ENCODE measurements at places on chromosomes 12 and 14.

DNA sequence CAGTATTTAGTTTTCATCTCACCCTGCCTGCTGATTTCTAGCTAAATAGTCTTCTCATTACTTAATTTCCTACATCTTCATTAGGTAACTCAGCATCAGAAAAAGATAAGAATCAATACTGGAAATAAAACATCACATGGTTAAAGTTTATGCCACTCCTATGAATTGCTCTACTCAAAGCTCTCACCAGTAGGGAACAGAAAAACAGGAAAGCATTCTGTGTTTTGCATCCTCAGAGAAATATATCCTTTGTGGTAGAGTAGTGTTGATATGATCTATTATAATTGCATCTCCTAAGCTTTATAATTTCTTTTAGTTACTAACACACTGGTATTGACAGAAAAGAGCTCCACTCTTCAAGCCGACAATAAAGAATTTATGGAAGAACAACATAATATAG is 9.9 kb downstream of the CPNE8 start:
- no peak for DNase-seq

DNA sequence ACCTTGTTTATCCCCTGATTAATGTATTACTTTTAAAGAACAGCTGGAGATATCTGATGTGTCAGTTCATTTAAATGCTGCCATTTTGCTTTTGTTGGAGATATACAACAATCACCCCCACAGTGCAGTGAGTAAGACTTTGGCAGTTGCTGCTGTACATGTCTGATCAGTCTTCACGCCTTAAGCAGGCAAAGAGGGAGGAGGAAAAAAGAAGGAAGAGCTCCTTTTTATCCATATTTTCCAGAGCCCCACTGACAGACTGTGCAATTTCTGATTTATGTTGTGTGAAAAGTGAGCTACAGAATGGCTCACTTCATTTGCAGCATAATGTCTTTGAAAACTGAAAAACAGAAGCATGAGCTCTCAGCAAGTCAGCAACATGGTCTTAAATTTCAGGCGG is 319.7 kb upstream of the LRIG3 start:
- DNase-seq, result no peak

GRCh38 chr14:101069228-101069549 is 165.7 kb upstream of the RTL1 start:
- no peak for DNase-seq

GRCh38 chr12:47033081-47033480 is 46.3 kb upstream of the PCED1B start:
- DNase-seq, result no peak

GRCh38 chr14:37194698-37195097 is 3.0 kb upstream of the MIPOL1 start:
- no peak for DNase-seq

DNA sequence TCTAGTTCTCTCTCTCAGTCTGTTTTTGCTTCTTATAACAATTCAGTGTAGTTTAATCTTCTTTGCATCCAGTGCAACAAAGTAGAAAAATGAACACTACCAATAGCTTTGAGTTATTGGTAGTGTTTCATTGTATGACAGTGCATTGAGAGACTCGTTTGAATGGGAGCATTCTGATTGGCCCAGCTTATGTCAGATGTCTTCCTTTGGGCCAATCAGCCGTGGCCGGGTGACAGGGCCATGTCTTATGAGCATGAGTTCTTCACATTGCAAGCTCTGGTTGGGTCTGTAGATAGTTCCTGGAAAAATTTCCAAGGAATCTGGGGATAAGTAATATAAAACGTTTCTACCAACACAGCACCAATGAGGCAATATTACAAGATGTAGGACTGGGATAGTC is 36.5 kb downstream of the GYS2 start:
- DNase-seq, result no peak

DNA sequence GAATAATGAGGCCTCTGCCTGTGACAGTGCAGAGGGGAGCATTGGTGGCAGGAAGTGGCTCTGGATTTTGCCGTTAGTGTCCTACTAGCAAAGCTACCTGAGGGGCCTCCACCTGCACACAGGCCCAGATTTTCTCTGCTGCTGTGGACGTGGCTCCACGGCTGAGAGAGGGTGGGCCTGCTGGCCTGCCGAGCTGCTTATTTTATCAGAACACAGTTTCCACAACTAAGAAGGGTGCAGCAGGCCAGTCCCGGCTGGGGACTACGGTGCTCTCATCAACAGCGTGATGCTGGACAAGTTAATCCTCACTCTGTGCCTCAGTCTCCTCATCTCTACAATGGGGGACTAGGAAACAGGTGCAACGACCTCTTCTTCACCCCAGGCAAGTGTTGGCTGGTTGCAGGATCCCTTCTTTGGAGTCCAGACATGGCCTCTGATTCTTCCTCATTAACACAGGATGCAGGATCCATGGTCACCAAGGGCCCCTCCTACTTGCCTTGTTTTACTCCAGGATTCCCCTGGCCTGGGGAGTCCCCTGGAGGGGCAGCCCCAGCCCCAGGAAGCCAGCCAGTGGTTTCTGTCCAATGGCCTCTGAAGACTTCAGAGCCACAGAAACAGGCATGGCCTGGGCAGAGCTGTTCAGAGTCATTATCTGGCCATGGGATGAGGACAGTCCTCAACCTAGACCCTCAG is 3.3 kb downstream of the FAM181A start:
- no peak for DNase-seq
